Activated gamma-delta T cell treated with Interleukin-2 at 50 U/mL for 16 hours (primary cell): ENCODE measurements at places on chromosomes 16 and 17.

DNA sequence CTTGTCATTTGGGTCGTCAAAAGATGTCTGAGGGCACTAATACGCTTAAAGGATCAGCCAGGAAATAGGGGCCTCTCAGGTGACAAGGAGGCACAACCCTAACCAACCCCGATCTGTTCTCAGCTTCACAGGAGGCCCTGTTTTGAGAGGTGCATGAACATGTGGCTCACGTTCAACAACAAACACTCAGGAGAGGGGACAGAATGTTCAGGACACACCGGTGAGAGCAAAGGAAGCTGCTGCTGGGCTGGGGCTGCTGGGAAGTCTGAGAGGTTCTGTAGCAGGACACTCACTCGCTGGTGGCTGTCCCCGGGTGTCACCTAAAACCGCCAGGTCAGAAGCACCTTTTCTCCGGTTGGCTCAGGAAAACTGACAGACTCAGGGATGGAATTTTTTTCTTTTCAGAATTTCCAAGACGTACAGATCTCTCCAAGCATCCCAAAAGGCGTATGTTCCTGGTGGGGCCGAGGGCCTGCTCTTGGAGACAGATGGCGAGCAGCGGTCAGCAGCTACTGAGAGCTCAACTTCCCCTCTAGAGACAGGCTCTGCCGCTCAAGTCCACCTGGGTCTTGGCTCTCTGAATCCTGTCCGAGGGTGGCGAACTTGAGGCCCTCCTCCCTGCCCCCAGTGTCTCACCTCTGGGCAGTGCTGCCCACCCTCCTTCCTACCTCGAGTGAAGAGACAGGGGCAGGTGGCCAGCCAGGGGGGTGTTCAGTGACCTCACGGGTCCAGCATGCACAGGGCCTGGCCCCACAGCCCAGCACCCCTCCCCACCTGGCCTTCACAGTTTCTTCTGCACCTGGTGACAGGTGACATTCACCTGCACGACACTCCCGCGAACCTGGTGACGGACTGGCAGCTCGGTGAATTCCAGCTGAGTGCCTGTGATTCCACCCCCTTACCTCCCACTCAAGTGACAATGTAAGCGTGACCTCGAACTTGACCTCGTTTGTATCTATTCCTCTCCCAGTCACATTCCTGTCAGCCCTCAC lies 22.9 kb downstream of the CLUH start:
- no peak for DNase-seq

DNA sequence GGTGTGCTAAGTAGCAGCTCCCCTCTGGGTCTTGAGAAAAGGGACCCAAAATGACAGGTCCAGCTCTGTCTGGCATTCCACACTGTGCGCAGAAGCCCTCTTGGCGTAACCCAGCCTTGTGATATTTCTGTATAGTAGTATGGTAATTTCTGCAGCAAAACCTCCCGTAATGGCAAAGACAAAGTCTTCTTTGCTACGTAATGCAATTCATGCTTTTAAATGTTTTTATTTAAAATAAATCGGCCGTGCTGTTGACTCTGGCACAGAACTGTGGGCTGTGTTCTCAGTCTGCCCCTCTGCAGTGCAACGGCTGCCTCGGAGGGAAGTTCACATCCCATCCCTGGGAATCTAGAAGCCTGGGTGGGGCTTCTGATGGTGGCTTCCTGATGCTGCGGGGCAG lies 75.2 kb downstream of the ASIC2 start:
- no peak for DNase-seq

GRCh38 chr17:63549289-63549945 lies 860 bp upstream of the DCAF7 start:
- no peak for DNase-seq

GRCh38 chr16:31451681-31452351 lies 7.5 kb upstream of the ARMC5 start:
- DNase-seq = no peak

DNA sequence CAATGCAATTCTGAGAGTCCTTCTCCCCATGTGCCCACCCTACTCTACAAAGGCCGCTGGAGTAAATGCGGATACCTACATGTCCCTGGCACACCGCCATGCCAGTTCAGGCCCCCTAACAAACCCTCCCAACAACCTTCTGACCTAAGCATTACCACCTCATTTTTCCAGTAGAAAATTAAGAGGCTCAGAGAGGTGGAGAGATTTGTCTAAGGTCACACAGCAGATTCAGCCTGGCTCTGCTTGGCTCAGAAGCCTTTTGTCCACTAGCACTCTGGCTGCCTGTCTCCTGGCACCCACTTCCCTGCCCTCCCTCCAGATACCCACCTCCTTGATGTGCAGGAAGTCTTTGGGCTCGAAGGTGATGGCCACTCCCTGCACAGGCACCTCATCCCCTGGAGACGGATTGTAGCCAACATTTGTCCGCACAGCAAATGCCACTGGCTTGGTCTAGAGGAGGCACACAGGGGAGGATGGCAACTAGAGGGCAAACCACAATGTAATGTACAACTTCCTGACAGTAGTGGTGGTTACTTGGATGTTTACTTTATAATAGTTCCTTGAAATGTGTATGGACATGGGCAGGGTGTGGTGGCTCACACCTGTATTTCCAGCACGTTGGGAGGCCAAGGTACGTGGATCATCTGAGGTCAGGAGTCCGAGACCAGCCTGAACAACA lies 10.2 kb downstream of the CACNB1 start:
- DNase-seq = no peak

- no peak for DNase-seq
Observed at GRCh38 chr17:76949913-76950695, 81.9 kb downstream of the MGAT5B start.

- no peak for DNase-seq
Observed at GRCh38 chr16:74991593-74992403, 6.9 kb upstream of the WDR59 start.

GRCh38 chr17:17001874-17002520 lies 30.1 kb upstream of the TNFRSF13B start:
- peak; percentile 76 for DNase-seq

DNA sequence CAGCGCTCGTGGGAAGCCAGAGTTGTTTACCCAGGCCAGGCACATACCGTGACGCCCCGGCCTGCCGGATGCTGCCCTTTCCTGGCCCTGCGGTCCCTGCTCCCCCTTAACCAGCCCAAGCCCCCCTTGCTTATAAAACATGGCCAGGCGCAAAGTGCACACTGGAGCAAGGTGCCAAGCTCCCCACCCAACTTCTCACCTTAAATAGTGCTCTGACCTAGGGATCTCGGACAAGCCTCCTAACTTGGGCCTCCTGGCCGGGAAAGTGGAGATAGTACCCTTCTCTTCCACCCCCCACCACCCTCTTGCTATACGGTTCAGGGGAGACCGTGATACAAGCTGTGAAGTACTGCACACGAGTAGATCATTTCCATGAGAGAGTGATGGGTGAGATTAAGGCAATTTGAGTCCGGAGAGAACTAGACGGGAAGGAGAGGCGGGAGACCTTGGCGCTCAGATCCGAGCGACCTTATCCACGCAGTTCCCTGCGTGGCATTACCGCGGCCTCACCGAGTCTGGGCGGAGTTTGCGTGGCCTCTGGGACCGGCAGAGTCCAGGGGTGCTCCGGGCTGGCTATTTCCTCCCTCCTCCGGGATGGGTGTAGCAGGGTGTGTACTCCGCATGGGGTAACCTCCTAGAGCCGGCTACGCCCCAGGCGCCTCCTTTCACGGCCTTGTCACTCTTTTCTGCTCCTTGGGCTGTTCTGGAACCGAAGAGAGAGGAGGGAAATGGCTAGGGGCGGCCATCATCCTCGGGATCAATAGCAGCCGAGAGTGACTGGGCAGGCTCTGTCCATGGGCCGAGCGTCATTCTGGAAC lies 4.4 kb upstream of the LHX1 start:
- no peak for DNase-seq

- DNase-seq = no peak
Observed at GRCh38 chr17:76146053-76146851, 5.2 kb upstream of the FOXJ1 start.

DNA sequence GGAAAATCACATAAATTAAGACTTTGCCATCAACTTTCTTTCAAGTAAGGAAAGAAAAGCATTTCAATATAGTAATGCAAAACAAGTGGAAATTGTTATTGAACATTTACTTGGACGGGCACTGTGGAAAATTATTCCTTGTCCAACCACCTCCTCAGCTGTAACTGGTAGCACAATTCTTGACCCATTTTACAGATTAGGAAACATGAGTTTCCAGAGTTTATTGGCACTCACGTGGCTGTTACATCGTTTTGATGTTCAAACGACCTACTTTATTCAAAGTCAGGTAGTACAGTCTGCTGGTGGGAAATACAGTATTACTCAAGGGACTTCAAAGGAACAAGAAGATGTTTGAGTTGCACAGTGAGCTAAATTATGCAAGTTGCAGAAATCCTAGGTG lies 866 bp upstream of the PCTP start:
- DNase-seq = no peak

GRCh38 chr16:80848862-80849261 lies 44.5 kb upstream of the CDYL2 start:
- DNase-seq = no peak

DNA sequence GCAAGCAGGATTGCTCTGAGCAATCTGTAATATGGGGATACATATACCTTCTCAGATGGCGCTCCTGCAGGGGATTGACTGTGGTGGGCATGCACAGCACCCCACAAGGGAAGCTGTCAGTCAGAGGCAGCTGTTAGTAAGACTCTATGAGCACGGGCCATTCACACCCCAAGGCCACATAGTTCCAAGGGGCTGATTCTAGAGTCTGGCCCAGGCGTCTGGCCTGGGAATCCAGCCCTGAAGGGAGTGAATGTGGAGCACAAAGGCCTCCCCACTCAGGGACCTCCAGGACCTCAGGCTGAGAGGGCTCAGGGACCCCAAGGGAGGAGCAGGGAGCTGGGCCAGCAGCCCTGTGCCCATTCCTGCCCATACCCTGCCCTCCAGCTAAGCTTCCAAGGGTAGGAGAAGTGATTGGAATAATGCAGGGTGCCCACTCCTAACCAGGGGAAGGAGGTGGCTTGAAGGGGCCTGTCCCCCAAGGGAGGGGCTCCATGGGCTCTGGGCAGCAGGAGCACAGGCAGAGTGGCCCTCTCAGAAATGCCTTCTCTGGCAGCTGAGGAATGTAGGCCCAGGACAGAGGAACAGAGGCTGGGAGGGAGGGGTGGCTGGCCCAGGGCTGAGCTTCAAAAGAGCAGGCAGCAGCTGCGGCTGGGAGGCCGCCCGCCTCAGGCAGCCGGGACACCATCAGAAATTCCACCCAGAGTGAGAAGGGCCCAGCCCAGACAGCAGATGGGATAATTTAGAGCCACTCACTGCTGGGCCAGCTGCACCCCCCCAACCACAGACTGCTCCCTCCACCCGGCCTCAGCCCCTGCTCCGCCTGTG lies 48.9 kb upstream of the MRPS23 start:
- no peak for DNase-seq

GRCh38 chr16:63789603-63790002 lies 1332.3 kb downstream of the CDH11 start:
- DNase-seq = no peak

DNA sequence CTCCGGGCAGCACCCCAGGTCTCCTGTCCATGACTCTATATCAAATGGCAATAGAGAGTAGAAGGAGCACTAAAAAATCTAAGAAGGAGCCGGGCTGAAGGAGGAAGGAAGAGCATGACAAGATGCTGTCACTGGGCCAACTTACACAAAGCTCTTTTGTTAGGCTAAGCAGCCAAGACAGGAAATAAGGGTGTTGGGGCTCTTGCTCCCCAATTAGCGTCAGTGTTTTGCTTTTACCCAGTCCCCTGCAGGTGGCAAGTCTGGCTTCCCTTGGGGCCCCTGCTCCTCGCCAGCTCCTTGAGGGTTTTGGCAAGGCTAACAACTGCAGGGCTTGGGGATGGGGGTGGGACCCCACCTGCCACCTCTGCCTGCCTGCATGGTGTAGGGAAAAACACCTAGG lies 120.5 kb downstream of the CCT6B start:
- DNase-seq = no peak

DNA sequence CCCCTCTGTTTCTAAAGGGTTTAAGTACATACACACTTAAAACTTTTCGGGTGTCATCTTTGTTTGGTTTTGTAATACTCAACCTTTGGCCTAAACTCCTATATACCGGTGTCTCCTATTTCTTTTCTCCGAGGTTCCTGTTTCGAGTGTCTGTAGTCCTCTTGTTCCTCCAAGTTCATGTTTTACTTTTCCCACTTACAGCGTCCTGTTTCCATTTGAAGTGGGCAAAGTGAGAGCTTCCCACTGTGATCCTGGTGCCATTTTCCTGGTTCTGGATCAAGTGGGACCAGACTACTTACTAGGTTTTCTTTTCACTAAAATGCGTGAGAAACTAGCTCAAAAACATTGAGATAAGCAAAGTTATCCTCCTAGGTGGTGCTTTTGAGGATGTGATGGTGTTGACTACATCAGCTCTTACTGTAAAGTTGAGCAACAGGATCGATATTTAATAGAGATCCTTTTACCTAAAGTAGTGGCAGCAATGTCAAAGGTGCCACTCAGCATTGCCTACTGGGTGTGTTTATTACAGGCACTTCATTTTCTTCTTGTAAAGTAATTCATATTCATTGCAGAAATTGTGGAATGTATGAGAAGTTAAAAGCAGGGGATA lies 1.3 kb downstream of the PSMD3 start:
- no peak for DNase-seq

GRCh38 chr16:89925596-89926079 lies 2.5 kb downstream of the TUBB3 start:
- no peak for DNase-seq

DNA sequence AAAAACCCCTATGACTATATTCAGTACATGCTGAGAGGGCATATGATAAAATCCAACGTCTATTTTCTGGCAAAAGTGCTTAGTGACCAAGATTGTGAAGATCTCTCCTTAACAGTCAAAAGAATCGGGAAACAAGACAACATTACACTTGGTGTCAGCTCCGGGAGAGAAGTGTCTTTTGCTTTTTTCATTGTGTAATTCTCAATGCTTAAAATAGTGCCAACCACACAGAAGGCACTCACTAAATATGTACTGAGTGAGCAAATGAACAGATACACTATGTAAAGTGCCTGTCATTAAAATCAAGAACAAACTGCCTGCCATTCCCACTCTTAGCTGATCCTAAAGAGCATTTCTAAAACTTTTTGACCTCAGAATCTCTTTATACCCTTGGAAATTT lies 34.1 kb downstream of the VPS53 start:
- no peak for DNase-seq

GRCh38 chr16:13333336-13333735 lies 431.9 kb downstream of the SHISA9 start:
- no peak for DNase-seq

DNA sequence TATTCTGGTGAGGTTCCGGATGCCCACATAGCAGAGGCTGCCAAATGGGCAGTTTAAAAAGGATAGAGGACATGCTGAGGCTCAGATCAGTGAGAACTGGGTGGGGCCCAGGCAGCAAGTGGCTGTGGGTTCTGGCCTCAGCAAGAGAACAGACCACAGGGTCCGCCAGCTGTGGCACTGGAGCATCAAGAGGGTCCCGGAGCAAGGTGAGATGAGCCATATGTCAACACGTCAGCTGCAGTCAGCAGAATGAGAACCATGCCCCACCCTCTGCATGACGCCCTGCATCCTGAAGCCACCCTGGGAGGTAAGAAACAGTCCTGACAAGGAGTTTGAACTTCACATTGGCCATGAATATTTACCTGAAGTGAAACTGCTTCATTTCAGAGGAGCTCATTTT lies 20.1 kb upstream of the CCL5 start:
- DNase-seq = peak; percentile 61

GRCh38 chr17:78058001-78058400 lies 70.6 kb downstream of the TMC6 start:
- no peak for DNase-seq

GRCh38 chr16:66516509-66516807 lies 33.5 kb downstream of the TK2 start:
- no peak for DNase-seq
